ENCODE measurements at places on chromosomes 3 and 15.

- no peak for DNase-seq
These were observed 36.6 kb downstream of the CPN2 start for GRCh38 chr3:194314388-194315068.

DNA sequence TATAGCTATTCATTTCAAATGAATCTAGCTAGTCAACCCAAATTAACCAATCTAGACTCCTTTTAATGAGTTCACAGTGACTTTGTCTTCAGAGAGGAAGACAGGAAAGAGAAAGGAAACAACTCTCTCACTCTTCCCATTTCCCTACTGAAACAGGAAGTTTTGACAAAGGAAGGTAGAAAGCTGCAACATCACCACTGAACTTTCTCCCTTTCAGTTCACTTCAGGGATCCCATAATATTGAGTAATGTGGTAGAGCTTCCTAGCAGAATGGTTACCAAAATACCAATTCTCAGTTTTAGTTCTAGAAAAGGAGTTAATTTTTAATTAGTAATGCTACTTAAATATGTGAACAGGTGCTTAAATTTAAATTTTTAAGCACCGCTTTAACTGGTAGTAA, 7.5 kb downstream of the VPS13C start:
- no peak for DNase-seq

DNA sequence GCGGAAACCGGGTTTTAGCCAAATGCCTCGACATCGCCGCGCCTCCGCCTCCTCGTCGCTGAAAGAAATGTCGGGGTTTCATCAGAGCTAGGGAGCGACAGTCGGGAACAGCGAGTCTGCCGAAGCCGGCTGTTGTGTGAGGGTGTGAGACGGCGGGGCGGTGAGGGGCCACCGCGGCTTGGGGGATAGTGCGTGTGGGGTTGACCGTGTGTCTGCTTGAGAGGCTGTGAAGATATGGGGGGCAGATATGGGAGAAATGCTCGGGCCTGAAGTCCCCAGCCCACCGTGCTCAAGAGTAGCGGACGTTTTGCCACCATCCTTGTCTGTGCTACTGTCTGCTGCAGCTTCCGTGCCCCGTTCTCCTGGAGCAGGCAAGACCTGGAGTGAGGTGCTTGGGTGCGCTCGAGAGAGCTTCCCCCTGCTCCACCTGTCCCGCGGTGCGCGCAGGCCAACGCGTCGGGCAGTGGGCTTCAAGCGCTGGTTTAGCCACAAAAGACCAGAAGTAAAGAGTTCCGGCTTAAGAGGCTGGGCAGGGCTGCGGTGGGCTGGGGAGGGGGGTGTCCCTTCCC, 716 bp upstream of the ISLR2 start:
- DNase-seq = no peak

- no peak for DNase-seq
These were observed 9.8 kb upstream of the CELSR3 start for GRCh38 chr3:48672522-48672921.

GRCh38 chr15:28014623-28015200, 84.4 kb downstream of the OCA2 start:
- DNase-seq = no peak

DNA sequence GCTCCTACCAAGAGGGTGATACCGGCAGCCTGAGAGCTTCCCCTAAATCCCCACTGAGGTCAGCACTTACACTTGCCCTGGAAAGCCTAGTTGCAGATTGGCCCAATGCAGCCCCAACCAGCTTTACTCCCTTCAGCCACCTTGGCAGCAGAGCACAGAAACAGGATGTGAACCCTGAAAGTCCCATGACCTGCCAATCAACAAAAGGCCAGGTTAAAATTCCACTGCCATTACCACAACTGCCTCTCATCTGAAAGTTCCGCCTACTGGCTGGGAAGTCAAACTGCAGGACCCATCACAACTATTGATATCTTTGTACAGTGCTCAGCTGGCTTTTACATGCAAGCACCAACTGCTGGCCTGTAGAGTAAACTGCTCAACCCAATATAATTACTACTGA, 156.2 kb downstream of the ZMAT3 start:
- DNase-seq = no peak

- no peak for DNase-seq
These were observed 77.6 kb upstream of the ACP3 start for GRCh38 chr3:132239587-132239986.

- no peak for DNase-seq
These were observed 242.2 kb downstream of the SLCO3A1 start for GRCh38 chr15:92095693-92096092.

GRCh38 chr3:187368251-187369088, at the start of gene RTP4:
RTP4 (plus strand) TSS chr3:187368385; CDS start chr3:187368442, 57 bp downstream.
- peak; percentile 35 for DNase-seq

- peak; percentile 65 for DNase-seq
These were observed 37.4 kb downstream of the WWTR1 start for GRCh38 chr3:149620291-149621020.

GRCh38 chr15:43268111-43269105, 1.7 kb upstream of the TGM5 start:
- DNase-seq = no peak

GRCh38 chr15:94107652-94108051, 123.7 kb upstream of the MCTP2 start:
- no peak for DNase-seq

GRCh38 chr15:51938286-51938685, 33.3 kb downstream of the LEO1 start:
- DNase-seq = no peak

DNA sequence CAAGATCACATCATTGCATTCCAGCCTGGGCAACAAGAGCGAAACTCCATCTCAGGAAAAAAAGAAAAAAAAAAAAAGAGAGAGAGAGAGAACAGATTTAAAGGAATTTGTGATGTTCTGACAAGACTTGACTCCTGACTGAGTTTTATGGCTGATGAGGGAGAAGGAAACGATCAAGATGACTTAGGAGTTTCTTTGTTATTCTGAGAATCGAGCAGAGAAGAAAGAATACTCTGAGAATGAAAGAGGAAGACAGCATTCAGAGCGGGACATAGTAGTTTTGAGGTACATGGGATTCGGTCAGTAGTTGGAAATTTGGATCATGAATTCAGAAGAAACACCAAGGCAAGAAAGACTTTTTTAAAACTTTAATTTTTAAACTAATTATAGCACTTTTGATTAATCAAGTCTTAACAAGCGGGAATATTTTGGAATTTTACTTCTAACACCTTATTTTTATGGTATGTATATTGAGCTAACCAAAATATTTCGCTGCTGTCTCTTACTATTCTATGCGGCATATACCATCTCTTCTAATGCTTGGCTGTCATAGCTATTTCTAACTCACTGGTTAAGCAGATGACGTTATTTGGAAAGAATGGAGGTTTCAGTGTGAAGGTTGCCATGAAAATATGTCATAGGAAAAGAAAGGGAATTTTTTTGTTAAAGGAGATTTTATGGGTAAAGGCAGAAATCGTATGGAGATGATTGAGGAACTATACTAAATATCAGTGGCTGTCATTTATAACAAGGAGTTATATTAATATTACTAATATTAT, 644.1 kb downstream of the RBMS3 start:
- DNase-seq = peak; percentile 52

- peak; percentile 75 for DNase-seq
These were observed 153.4 kb downstream of the ERC2 start for GRCh38 chr3:56314842-56315241.

DNA sequence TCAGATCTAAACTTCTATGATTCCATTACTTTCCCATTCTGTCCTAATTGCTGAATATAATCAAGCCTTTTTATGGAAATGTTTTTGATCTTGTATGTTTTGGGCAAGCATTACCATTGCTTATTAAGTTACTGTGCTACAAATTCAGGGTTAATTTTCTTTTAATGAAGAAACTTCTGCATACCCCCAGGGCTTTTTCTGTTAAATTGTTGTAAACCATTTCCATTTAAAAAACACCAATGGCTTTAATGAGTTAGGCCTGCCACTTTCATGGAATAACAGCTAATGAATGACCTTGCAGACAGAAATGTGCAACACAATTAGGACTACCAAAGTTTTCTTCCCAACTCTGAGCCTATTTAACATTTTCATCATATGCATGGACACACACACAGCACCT, 150.0 kb downstream of the DIPK2A start:
- no peak for DNase-seq

- no peak for DNase-seq
These were observed 376.1 kb downstream of the ZPLD1 start for GRCh38 chr3:102810937-102811336.

GRCh38 chr3:42960282-42960681, 18.8 kb upstream of the GASK1A start:
- peak; percentile 37 for DNase-seq

GRCh38 chr15:101135532-101136166, 116.2 kb downstream of the CHSY1 start:
- DNase-seq = no peak

- no peak for DNase-seq
These were observed 20.7 kb downstream of the TRANK1 start for GRCh38 chr3:36923981-36924743.

- DNase-seq = no peak
These were observed 104.8 kb downstream of the TGFBR2 start for GRCh38 chr3:30711151-30711550.

DNA sequence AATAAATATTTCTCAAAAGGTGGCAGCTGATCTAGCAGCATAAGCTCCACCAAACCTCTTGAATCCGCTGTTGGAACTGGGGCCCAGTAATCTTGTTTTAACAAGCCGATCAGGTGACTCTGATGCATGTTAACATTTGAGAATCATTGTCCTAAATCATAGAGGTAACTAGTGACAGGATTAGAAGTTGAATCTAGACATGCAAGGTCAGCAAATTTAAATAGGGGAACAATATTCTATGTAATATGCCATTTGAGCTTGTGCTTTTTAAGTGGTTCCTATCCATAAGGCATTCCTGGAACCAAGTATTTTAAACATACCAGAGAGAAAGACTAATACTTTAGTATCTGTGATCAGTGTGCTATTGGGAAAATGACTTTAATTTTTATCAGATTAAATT, 412.8 kb downstream of the PYDC2 start:
- DNase-seq = no peak

GRCh38 chr15:95770196-95770595, 560.3 kb upstream of the NR2F2 start:
- peak; percentile 69 for DNase-seq

GRCh38 chr3:186930143-186930640, at the start of gene ST6GAL1:
ST6GAL1 (plus strand) TSS chr3:186930526; CDS start chr3:187042704, 112,178 bp downstream.
- DNase-seq = peak; percentile 82

DNA sequence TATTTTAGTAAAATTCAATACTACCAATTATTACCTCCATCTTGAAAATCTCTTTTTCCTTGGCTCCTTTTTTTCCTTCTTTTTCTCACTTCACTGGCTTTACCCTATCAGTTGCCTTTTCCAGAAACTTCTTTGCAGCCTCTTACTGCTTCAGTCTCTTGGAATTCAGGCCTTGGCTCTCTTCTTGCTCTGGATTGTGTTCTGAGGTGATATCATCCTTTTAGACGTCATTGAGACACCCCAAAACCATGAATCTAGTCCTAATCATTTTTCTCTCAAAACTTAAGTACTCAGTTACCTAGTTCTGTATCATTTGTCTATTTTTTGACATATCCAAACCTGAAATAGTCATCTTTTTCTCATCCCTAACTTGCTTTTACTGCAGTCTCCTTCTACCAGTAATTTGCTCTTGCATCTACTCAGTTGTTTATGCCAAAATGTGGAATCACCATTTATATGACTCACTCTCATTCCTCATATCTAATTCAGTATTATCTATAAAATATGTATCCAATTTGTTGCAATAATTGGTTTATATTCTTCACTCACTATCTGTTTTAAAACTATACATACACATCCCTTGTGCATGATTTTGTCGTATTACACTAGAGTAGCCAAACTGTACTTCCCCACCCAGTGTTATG, 703.2 kb upstream of the CCDC54 start:
- DNase-seq = no peak

- no peak for DNase-seq
These were observed 8.8 kb upstream of the SH3BP5 start for GRCh38 chr3:15341030-15341726.

DNA sequence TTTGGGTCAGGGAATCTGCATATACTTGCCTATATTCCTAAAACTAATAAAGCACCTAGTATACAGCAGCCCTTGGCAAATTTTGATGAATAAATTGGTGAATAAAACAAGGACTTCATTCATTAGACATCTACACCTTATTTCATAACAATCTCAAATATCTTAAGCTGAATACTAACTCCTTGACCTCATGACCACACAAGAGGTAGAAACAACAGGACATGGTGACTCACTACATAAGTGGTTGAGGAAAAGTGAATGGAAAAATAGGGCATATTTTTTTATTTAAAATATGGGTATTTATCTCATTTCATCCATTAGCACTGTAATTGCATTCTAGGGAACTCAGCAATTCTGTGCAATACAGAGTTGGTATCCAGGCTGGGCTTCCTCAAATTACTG, 7.8 kb upstream of the STAC start:
- DNase-seq = peak; percentile 44

DNA sequence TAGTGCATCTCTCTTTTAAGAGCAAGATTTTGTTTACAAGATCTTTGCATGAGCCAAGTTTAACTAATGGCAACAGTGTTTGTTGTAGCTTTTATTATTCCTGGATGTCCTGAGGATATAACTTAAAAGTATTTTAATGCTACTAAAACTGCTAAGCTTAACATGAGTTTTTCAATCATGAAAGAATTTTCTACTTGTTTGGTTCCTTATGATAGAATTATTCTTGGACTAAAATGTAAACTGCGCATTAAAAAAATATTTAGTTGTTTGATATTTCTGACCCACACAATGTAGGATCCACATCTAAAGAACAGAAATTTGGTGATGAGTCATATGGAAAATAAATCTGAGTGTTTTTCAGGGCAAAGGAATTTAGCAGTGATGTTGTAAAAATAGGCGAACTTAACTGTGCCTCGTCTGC, 70.8 kb downstream of the RAP2B start:
- peak; percentile 72 for DNase-seq

- no peak for DNase-seq
These were observed 192.5 kb downstream of the ATP10A start for GRCh38 chr15:25670621-25671020.

Measured in fibroblast of pulmonary artery (primary cell).